AML-193 (cell line): ENCODE measurements at places on chromosomes 2 and 18.

DNA sequence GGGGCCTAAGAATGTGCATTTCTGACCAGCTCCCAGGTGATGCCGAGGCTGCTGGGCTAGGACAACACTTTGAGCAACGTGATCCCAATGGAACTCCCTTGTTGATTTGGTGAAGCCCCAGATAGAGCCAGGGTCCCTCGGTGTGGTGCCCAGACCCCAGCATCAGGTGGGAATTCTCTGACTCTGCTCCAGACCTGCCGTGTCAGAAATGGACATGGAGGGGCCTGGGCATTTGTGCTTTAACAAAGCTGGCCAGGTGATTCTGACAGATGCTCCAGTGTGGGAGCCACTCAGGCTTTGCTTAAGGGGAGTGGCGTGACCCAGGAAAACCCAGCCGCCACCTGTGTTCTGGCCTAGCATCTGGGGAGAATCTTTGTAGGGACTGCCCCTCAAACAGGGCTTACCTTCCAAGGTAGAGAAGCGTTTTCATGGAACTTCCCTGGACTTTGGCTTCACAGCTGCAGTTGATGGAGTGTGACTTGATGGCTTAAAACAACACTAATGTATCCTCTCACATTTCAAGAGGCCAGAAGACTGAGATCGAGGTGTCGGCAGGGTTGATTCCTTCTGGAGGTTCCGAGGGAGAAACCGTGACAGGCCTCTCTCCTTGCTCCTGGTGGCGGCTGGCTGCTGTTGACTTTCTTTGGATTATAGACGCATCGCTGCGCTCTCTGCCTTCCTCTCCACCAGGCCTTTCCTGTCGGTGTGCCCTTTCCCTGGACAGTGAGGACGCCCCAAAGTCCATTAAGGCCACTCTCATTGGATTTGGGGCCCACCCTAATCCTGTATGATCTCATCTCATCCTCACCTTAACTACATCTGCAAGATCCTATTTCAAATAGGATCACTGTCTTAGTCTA is 57.0 kb upstream of the HDAC4 start:
- DNase-seq = no peak

- DNase-seq = no peak
These were observed 547.1 kb upstream of the ZEB2 start for GRCh38 chr2:145066856-145067548.

DNA sequence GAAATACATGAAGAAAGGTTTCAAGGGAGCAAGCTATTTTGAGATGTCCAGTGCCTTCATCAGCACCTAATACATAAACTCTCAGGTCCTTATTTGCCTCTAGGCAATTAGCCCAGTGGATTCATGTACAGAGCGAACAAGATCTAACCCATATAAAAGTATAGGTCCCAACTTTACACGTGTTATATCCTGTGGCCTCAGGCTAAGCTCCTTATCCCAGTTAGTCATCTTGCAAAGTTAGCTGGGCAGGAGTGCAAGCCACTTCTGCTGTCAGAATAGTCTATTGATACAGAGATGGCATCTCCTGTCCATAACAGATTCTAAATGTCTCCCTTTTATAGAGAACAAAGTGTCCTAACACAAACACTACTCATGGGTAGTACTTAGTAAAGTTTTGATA is 203.9 kb upstream of the PIK3C3 start:
- no peak for DNase-seq

DNA sequence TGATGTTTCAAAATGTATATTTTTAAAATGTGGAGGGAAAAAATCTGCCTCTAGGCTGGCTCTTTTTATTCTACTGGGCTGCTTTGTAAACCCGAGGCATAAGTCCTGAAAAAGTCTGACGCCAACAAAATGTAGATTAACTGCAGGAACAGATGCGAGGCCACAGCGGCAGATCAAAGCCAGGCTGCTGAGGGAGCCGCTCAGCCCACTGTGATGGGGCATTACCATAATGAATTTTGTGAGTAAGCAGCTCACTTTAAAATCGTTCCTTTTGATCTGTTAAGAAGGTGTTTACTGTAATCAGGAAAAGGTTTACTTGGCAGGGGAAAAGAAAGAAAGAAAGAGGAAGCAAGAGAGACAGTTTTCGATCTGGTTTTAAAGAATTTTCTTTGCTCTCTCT is 269.0 kb downstream of the ICOS start:
- no peak for DNase-seq

- no peak for DNase-seq
These were observed 18.2 kb upstream of the BOK start for GRCh38 chr2:241540401-241540770.

DNA sequence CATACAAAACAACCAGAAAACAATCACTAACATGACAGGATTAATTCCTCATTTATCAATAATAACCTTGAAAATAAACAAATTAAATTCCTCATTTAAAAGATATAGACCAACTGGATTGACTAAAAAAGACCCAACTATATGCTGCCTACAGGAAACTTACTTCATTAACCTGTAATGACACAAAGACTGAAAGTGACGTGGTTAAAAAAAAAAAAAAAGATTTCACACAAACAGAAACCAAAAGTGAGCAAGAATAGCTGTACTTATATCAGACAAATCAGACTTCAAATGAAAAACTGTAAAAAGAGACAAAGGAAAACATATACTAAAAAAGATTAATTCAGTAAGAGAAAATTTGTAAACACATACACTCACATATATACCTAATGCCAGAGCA is 201.2 kb downstream of the CCDC178 start:
- DNase-seq = no peak
